ENCODE measurements at places on chromosomes 3 and 15.

GRCh38 chr3:128497305-128498126 is 4.5 kb upstream of the GATA2 start:
- no peak for DNase-seq

DNA sequence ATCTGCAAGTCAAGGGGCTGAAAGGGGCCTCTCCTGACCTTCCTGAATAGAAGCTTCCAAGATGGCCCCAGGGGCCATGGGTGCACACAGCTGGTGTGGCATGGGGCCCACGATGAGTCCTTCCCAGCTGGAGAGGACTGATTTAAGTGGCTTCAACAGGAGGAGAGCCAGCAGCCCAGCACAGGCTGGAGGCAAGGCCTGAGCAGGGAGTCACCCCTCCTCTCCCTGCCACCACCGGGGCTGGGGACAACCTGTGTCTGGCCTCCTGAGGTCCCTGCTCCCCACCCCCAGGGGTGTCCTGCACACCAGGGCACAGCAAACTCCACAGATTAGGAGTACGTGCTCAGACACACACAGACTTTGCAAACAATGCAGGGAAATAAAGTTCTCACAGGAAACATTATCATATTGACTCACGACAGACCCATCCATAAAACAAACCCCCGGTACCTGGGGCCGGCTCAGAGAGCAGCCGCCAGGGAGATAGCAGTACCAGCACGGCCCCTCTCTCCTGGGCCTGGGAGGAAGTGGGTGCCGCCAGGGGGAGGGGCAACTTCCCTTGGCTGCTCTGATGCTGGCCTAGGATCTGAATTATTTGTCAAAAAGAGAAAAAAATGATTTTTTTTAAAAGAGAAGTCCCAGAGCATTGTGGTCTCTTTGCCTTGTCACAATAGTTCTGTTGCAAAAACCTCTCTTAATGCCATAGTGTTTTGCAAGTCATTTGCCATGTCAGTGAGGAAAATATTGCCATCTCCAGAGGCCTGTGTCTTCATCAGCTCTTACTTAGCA is 21.9 kb upstream of the TSEN2 start:
- no peak for DNase-seq

- DNase-seq, result no peak
These were observed 581.2 kb downstream of the PYDC2 start for GRCh38 chr3:192042116-192042515.

DNA sequence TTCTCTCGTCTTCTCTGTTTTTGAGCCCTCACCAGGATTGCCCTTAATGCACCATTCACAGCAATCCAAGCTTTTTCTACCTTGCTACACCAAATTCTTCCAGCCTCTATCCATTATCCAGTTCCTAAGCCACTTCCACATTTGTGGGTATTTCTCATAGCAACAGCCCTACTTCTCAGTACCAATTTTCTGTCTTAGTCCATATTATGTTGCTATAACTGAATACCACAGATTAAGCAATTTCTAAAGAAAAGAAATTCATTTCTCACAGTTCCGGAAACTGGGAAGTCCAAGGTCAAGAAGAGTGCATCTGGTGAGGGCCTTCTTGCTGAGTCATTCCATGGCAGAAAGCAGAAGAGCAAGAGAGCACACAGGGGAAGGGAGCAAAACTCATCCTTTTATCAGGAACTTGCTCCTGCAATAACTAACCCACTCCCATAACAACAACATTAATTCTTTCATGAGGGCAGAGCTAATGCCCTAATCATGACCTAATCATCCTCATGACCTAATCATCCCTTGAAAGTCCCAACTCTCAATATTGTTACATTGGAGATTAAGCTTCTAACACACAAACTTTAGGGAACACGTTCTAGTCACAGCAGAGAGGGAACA is 9.7 kb upstream of the EIF1B start:
- DNase-seq, result peak; percentile 47

DNA sequence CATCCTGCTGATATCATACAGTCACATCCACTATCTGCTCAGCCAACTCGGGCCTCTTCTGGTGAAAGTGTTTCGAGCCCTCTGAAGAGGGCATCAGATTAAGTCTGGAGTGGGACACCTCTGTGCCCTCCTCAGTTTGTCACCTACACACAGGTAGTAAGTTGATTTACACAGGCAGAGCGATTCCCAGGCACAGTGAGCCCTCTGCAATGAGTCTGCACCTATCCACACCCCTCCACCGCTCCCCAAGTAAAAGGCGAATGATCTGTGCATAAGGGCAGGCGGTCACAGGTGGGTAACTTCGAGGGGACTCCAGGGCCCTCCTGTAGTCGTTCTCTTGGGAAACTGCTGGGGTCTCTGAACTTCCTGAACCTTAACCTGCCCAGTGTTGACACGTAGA is 152.0 kb downstream of the ATP10A start:
- no peak for DNase-seq

- no peak for DNase-seq
These were observed 36.4 kb downstream of the UBP1 start for GRCh38 chr3:33403756-33404155.

- no peak for DNase-seq
These were observed 19.6 kb downstream of the PPARG start for GRCh38 chr3:12308517-12308916.

DNA sequence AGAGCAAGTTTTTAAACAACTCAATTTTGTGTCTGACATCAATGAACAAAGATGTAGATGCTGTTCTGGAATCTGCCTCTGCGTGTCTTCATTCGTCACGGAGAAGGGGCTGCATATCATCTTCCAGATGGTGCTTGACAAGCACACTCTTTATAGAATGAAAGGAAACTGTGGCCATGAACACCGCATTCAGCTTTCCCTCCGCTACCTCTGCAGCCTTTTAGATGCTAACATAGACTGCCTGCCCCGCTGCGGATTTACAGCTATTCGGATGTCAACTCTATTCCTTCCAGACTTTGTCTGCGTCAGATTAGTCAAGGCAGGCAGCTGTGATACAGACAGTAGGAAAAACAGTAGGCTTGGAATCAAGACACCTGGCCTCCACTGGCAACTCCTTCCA is 232.9 kb downstream of the TJP1 start:
- no peak for DNase-seq

- no peak for DNase-seq
These were observed 37.7 kb downstream of the SCN11A start for GRCh38 chr3:39013921-39014509.

GRCh38 chr15:38053776-38054175 is 119.3 kb downstream of the TMCO5A start:
- DNase-seq, result no peak

DNA sequence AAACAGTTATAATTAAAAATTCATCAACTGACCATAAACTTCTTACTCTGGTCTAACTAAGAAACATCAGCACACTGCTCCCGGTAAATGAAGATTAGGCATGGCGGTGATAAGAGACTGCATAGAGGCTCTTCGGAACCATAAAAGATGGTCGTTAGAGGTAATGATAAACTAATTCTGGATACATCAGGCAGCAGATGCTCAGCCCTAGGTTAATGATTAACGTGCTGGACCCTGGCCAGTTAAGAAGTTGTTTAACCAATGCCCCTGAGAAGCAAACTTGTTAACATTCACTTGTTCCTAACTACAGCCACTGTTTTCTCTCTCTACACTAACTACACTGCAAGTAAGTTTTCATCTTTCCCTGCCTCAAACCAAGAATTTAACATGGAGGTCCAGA is 111.5 kb downstream of the PDZRN3 start:
- DNase-seq, result no peak

- no peak for DNase-seq
These were observed 14.1 kb upstream of the APOD start for GRCh38 chr3:195597848-195598247.

DNA sequence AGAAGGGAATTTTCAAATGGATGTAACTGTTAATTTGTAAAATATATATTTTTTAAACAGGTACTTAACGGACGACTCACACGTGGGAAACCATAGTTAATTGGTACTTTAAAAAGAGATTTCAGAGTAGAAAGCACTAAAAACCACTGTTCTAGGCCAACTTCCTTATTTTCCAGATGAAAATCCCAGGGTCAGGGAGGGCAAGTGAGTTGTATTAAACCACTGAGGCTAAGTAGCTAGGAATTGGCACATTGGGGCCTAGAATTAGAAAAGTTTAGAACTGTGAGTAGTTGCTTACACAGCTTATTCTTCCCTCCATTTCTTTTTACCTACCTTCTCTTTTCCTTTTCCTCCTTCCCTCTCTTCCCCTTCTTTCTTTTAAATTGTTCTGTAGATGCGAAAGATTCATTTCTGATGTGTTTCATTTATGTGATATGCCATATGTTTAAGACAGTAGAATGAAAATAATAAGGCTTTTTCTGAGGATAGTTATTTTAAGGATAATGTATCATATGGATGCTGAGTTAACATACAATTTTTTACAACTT is 4.1 kb upstream of the UTS2B start:
- DNase-seq, result no peak

DNA sequence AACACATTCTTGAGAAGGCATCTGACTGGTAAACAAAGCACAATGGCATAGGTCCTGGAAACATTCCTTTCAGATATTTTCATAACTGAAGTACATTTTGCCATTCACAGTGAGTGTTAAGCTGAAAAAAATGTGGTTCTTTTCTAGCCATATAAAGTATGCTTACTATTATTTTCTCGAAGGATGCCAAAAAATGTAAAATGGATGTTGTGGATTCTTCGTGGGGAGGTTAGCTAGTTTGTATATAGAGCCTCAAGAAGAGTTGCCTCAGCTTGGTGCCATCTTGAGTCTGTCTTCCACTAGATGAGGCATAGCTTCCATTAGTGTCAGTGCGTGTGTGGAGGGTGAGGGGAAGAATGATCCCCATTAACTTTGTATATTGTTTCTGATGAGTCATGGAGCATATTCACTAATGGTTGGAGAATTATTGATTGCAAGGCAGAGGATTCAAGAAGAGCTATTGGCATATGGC is 4.1 kb downstream of the MBNL1 start:
- DNase-seq, result no peak

GRCh38 chr3:23806534-23807423 is 1.0 kb downstream of the UBE2E1 start:
- peak; percentile 54 for DNase-seq

GRCh38 chr3:32501783-32502117 is 902 bp downstream of the CMTM6 start:
- no peak for DNase-seq

DNA sequence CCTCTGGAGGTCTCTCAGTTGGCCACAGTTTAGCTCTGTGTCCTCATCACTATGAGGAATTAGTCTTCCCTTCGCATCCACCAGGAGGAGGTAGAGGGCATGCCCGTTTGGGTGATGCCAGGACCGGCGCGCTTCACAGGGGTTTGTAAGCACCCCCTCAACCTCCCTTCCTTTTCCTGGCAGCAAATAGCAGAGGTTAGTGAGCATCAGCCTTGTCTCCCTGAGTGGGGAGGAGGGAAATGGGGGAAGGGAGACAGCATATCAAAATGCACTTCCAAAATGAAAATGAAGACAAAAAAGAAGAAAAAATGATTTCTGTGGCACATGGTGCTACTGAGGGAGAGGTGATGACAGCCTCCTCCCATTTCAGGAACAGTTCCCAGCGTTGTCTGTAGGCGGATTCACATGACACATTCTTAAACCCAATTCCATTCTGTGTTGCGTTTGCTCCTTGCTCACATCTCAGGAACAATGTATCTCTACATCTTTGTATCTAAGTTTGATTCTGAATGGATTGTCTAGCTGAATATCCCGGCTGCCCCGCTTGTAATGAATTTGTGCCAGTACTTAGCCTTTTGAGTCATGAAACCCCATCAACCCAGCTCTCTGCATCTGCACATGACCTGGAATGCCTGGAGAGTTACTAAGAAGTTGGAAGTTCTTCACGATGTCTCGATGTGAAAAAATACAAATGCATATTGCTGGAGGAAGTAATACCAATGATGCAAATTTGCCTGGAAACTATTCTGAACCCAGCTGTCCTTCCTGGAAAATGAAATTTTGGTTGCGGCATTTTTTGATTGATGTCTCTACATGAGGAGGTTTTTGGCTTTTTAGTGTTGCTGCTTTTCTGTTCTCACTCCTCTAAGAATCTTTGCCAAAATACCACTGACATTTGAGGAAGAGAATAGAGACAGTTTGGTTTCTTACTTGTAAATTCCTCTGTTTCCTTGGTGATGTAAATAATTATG is 45.2 kb downstream of the TYRO3 start:
- peak; percentile 76 for DNase-seq

- no peak for DNase-seq
These were observed 53.5 kb downstream of the IQCH start for GRCh38 chr15:67307889-67308597.

DNA sequence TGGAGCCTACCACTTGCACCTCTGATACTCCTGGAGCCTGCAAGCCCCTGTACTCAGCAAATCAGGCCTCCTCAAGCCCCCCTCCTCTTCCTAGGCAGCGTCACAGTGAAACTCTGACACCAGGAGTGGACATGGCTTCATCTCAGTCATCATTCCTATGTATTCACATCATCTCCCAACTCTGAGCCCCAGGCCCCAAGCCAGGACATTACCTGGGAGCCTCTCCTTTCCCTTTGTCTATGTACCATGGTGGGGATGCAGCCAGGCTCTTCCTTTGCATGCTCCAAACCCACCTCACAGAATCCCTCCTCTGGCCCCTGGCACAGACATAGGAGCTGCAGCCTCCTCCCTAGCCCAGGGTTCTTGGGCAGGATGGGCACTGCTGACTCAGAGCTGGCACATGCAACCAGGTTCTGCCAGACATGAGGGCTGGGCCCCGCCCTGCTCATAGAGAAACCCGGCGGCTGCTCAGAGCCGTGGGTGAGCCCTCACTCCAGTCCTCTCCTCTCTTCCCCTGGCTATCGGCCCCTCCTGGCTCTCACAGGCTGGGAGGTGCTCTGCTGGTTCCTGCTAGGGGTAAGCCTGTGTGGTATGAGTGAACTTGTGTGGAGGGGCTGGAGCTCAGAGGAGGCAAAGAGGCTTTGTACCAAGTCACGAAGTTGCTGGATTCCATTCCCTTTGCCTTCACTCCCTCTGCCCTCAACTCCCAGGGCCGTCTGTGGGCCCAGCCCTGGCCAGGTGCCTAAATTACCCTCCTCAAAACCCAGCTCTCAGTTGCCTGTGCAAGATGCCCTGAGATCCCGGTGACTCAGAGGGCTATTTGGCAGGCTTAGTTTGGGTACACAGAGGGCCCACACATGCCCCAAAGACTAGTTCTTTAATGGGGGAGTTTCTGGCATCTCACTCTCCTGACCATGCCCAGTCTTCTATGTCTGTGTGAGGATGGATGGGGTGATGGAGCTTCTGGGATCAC is 1.9 kb upstream of the PLCD1 start:
- no peak for DNase-seq

GRCh38 chr3:194964809-194965208 is 279.1 kb downstream of the FAM43A start:
- no peak for DNase-seq

- no peak for DNase-seq
These were observed 244.8 kb downstream of the TLE3 start for GRCh38 chr15:69852916-69853315.

DNA sequence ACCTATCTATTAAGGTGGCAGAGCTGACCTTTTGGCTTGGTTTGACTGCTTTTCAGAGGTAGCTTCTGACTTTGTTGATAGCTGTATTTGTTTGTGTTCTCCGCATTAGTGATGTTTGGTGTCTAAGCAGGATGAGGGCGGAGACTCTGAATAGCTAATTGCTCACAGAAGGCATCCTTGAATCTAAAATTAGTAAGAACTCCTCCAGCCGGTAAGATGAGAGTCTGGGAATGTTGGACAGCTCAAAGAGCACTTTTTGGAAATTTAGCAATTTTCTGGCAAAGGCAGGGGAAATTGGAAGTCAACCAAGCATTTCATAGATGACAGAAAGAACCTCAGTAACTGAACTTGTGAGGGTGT is 174.1 kb downstream of the KLHL25 start:
- peak; percentile 79 for DNase-seq

- DNase-seq, result no peak
These were observed 19.1 kb upstream of the AKAP13 start for GRCh38 chr15:85361323-85361722.
